Heart right ventricle (tissue), 16 donors: ENCODE measurements at places on chromosomes 1 and 21. TPM values are rescaled to one million over a fixed set of nuclear protein-coding genes. Genes with fewer than 3 reads are reported as not detected.

GRCh38 chr1:51433269-51433971 lies 85.6 kb downstream of the EPS15 start:
- DNase-seq, result no peak

NUDT4B gene
- total RNA-seq, result 0.53 TPM

DNA sequence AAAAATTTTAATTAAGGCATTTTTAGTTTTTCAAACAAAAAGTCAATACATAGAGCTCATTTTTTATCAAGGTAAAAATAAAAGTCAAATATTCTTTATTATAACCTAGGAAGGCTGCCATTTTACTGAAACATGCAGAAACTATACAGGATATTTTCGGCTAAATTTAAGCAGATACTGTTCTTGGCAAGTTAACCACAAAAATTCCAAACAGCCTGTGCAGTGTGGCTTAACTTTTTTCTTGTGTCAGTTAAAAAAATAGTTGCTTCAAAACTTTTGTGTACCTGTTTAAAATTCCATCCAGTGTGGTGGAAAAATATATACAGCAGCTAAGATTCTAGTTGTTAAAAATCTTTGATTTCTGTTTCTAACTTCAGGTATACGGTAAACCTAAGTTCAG lies 135.0 kb downstream of the ATP5PO start:
- DNase-seq, result no peak

DNA sequence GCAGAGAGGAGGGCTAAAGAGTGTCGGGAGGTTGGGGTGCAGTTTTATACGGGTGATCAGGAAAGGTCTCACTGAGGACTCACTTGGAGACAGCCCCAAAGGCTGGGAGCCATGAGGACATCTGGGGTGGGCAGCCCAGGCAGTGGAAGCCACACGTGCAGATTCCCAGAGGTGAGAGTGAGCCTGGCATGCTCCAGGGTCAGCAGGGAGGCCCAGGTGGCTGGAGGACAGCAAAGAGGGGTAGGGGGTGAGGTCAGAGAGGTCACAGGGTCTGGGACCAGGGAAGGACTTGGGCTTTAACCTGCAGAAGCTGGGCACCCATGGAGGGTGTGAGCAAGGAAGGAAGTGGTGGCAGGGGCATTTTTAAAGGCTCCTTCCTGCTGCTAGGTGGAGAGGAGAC lies 481.7 kb downstream of the MATN1 start:
- no peak for DNase-seq

OR2G6 gene
- total RNA-seq, result not detected

GRCh38 chr1:234977875-234978396 lies 150.7 kb downstream of the TOMM20 start:
- no peak for DNase-seq

DNA sequence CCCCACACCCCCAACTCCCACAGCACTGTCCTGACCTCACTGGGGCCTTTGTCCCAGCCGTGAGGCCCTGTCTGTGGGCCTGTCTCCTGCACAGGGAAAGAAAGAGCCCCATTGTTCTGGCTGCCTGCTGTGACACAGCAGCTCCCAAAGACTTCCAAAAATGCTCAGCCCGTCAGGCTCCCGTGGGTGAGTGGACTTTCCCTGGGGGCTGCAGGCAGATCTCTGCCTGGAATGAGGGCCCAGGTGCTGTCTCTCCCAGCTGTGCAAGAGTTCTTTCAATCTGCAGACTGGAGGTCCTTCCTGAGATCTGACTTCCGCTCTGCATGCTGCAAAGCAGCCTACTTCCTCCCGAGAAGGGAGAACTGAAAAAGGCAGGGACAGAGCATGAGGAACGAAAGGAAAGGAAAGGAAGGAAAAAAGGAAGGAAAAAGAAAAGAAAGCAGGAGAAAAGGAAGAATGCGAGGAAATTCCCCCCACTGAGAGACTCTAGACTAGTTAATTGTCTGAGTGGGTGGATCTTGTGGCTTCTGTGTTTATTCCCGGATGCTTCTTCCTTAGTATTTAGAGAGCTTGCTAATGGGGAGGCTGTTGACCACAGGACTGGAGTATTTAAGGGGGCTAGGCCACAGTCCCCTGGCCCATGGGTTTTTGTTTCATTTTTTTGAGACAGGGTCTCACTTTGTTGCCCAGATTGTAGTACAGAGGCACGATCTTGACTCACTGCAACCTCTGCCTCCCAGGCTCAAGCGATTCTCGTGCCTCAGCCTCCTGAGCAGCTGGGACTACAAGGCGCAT lies 15.0 kb downstream of the NES start:
- no peak for DNase-seq

ETV3L gene
- total RNA-seq, result not detected

DNA sequence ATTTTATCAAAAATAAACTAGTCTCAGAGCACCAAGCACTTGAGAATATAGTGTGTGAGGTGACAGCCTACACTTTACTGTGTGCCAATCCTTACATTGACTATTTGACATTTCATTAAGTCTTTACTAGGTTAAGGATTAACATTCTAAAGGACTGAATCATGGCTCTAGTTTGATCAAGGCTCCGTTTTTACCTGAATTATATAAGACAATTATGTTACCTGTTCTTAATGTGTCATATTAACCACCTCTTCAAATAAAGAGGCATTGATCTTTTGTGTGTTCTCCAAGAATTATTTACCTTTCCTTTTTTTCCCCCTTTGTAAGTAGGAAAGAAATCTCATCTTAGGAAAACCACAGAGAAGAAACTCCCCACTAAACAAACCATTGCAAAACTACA lies 189.7 kb downstream of the HS2ST1 start:
- DNase-seq, result no peak

RGS13 gene
- not detected for total RNA-seq

GRCh38 chr1:168560370-168560769 lies 16.0 kb upstream of the XCL1 start:
- no peak for DNase-seq

DNA sequence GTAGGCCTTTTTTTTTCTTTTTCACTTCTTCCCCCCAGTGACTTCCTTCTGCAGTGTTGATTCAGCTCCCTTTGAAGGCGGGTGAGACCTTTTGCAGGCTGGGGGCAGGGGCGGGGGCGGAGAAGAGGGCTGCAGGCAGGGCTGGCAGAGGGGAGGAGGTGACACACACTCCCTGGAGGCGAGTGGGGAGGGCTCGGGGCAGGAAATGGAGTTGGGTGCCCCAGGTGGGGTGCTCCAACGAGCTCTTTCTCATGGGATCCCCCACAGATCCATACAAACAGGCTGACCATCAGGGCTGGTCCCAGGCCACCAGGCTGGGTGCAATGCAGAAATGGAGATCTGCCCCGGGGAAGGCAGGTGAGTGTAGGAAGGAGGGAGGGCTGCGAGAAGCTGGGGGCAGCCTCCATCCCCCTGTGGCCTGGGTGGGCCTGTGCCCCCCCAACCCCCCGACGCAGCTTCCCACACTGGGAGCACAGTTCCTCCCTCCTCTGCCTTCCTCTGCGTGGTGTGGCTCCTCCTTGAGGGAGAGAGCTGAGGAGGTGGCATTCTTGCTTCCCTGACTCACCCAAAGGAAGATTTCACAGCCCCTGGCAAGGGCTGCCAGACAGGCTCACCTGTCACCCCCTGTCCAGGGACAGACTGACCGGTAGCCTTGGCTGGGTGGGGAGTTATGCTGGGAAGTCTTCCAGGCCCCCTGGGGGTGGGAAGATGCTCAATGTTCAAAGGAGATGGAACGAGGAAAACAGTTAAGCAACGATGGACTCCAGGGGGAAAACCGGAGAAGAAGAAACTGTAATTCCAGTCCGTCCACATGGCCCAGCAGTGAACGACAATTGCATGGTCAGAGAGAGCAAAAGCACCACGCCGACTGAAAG lies 7.1 kb upstream of the ITGB2 start:
- DNase-seq, result no peak

- no peak for DNase-seq
These were observed 1.2 kb downstream of the TRIT1 start for GRCh38 chr1:39882152-39882551.

COL11A1 gene
- 0.13 TPM for total RNA-seq

GRCh38 chr1:19447550-19447949 lies 37.8 kb downstream of the CAPZB start:
- no peak for DNase-seq

ARHGEF16 gene
- 0.37 TPM for total RNA-seq

GRCh38 chr1:216425577-216425976 lies 2.3 kb upstream of the USH2A start:
- DNase-seq, result peak; percentile 8

DNA sequence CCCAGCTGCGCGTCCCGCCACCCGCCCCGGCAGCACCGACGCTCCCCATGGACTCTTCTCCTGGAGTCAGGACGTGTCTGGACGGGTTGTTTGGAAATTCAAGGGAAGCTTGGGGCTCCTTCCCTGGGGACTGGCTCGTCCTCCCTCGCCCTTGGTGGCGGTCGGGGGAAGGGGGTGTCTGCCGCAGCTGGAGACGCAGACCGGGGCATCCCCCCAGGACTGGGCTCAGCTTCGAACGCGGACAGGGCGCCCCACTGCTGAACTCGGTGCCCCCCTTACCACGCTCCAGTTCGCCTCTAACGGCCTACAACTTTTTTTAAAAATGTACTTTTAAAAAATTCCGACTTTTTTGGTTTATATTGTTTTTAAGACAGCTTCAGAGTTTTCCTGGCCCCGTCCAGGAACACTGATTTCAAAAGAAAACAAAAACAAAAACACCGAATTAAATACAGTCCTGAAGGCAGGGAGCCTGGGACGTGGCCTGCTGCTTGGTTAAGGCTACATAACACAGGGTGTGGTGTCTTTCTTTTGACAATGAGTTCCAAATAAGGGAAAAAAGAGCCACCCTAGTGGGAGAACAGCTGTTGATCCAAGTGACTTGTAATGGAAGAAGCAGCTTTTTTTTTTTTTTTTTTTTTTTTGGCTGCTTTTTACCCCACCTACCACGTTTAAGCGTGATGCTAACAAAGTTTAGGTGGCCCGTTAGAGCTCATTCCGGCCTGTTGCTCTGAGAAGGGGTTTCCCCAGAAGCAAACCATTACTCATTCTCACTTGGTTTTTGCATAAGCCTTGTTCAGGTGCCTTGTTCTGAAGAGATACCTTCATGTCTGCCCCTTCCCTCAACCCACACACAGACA lies 862 bp upstream of the DIPK1A start:
- DNase-seq, result peak; percentile 36

DNA sequence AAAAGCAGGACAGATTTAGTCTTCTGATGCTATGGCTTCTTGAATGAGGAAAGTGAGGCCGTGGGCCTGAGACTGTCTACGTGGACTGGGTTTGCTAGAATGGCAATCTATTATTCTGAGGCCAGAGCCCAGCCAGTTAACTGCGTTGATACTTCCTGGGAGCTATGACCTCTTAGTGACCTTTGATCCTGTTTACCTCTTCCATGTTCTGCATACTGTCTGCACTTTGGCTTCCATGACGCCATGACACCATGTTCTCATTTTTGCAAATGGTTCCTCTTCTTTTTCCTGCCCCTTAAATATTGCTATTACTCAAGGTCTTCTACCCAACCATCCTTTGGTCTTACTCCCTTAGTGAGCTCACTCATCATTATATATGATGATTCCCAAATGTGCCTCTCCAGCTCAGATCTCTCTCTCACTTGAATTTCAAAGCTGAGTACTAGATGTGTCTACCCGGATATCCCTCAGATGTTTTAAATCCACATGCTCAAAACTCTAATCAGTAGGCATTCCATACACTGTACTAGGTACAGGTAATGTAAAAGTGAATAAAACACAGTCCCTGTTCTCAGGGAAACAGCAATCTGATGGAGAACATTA lies 66.1 kb upstream of the ATP1A1 start:
- no peak for DNase-seq

ZNF644 gene
- 29.6 TPM for total RNA-seq

DNA sequence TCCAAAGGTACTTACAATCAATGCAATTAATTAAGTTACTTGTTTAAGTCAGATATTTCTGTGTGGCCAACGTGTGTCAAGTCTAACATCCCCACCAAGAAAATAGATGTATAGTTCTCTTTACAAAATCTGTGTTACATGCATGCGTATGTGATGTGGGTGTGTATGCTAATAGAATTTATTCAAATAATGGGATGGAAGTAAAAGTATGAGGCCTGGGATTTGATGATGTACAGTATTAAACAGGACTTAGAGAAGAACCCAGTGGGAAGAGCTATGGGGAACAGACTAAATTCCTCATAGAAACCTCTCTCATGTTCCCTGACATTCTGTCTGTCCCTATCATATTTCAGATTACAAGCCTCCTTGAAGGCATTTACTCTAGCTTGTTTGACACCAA lies 72.5 kb downstream of the IFI44 start:
- no peak for DNase-seq

GRCh38 chr21:28464095-28464494 lies 528.6 kb downstream of the LTN1 start:
- no peak for DNase-seq

DNA sequence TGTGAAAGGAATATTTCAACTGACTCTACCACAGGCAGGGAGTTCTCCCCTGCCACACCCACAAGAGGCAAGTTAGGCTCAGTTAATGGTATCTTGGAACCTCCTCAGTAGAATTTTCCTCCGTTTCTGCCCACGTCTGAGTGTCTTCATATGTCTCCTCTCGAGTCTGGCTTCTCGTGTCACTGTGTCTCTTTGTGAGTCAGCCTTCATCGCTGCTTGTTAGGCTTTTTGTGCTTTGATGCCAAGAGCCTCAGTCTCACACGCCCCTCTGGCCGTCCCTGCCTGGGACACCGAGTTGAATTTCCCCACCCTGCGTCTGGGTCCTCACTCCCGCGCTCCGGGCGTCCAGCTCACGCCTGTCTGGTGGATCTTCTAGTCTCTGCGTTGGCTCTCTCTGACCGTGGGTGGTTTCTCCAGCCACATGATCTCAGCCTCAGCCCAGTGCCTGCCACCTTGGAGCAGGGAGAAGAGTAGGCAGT lies 125.7 kb upstream of the GADD45A start:
- DNase-seq, result peak; percentile 36

DNA sequence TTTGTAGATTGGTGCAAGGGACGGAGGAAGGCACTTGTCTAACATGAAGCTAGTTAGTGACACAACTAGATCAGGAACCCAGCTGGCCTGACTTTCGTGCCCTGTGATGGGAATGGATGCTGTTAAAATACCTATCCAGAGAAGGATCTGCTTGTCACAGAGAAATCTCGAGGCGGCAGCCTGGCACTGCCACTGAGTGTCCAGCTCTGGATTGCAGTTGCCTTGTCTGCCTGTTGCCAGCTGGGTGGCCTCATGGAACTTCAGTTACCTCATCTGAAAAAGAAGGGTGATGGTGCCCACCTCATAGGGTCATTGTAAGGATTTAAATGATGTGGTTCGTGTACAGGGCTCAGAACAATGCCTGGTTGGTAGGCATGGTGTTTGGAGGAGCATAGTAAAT lies 2.4 kb upstream of the PKP1 start:
- no peak for DNase-seq
